ENCODE measurements at places on chromosomes 4 and X.

DNA sequence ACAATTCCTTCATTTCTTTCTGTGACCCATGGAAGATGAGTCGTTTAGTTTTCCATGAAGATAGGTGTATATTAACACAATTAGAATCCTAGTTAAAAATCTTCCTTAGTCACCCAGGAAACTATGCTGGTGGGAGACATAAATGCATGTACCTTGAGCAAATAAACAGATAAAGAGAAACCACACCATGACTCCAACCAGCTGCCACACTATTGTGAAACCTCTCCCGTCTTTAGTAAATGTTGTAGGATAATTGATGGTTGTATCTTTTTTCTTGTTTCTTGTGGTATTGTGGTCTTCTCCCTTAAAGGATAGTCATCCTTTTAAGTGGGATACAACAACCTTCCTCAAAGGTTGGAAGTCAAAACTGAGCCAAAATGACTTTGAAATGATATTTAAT lies 103.8 kb upstream of the LEF1 start:
- DNase-seq: no peak

DNA sequence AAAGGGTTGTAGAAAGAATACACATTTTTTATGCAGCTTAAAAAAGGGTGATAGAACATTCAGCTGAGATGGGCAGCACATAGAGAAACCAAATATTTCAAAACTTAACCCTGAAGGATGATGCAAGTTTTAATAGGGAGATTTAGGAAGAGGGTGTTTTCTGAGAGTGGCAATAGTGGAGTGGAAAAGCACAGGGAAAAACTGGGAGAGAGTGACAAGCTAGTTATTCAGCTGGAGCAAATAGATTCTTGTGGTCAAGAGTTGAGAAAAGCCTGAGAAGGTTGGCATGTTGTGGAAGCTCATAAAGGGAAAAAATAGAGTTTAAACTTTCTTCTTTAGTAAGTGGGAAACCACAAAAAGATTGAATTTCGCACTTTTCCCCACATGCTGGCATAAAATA lies 359.6 kb upstream of the PITX2 start:
- DNase-seq: no peak

DNA sequence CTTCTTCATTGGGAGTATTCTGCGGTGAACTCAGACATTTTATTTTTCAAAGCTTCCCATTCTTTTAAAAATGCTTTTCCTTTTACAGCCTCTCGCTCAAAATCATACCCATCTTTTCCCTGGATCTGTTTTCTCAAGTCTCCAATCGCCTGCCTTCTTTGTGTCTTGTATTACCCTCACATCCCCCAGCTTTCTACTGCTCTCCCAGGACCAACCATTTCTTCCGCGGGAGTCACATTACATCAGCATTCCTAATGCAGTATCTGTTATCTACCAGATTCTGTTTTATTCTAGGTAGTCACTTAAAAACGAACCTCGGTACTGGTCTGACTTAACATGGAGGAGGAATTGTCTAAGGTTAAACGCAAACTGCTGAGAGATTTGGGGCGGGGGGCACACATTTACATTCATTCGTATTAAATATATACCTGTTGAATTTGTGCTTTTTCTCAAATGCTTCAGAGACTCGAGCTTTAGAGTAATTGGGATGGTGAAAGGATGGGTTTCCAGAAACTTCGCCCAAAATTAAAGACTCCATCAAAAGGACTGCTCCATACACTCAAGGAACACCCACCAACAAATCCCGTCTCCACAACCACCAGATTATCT lies 493 bp upstream of the UCHL1 start:
- DNase-seq: no peak

GRCh38 chr4:71270901-71271300 lies 67.9 kb upstream of the SLC4A4 start:
- DNase-seq: no peak

DNA sequence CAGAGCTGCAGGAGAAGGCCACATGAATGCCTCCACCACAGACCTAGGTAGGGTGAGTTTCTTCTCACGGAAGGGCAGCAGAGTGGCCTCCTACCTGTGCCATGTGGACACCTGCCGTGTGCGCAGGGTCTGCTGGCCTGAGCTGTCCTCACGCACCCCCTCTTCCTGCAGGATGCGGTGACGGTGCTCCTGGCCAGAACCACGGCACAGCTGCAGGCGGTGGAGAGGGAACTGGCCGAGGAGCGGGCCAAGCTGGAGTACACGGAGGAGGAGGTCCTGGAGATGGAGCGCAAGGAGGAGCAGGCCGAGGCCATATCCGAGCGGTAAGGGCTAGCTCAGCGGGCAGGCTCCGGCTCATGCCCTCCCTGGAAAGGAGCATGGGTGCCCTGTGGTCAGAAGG lies 28.4 kb upstream of the CLCN4 start:
- DNase-seq: no peak

GRCh38 chr4:15364183-15364582 lies 63.6 kb upstream of the C1QTNF7 start:
- no peak for DNase-seq

- DNase-seq: no peak
Measured at GRCh38 chr4:28254003-28254402, 1393.4 kb downstream of the STIM2 start.

All from stimulated activated CD4-positive, alpha-beta T cell treated with anti-CD3 and anti-CD28 coated beads, TNF-alpha, amount 100 ng/mL, for 48 hours (primary cell).